ENCODE measurements at places on chromosomes 3 and 15. TPM values are rescaled to one million over a fixed set of nuclear protein-coding genes. Genes with fewer than 3 reads are reported as not detected.

The SKOR1 gene
- 0.28 TPM for polyA plus RNA-seq

The GPR149 gene
- not detected for polyA plus RNA-seq

The AEN gene
- polyA plus RNA-seq = 4.3 TPM

The KCNMB2 gene
- 14.6 TPM for polyA plus RNA-seq

The DRD3 gene
- polyA plus RNA-seq = not detected

The ATP10A gene
- polyA plus RNA-seq = 0.80 TPM

The VPS8 gene
- polyA plus RNA-seq = 33.5 TPM

The GALK2 gene
- 26.2 TPM for polyA plus RNA-seq

The MST1R gene
- 4.0 TPM for polyA plus RNA-seq

DNA sequence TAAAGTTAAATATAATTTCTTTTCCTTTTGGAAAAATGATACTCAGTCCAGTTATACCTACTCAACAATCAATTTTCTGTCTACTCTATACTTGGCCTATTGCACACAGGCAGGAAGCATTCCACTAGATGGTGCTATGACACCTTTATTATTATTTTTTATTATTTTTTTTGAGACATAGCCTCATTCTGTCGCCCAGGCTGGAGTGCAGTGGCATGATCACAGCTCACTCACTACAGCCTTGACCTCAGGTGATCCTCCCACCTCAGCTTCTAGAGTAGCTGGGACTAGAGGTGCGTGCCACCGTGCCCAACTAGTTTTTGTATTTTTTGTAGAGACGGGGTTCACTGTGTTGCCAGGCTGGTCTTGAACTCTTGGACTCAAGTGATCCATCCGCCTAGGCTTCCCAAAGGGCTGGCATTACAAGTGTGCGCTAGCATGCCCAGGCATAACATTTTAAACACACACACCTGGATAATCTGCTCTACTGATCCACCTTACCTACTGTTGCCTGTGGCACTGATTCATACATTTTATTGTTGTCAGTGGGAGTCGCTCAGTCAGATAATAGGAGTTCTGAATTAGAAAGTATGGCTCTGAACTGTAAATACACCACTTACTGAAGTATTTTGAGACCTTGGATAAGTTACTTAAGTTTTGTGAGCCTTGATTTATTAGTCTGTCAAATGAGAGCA is 56.2 kb downstream of the EIF3J start:
- DNase-seq = no peak

- DNase-seq = no peak
Measured at GRCh38 chr15:34841262-34841725, 45.9 kb upstream of the ACTC1 start.

DNA sequence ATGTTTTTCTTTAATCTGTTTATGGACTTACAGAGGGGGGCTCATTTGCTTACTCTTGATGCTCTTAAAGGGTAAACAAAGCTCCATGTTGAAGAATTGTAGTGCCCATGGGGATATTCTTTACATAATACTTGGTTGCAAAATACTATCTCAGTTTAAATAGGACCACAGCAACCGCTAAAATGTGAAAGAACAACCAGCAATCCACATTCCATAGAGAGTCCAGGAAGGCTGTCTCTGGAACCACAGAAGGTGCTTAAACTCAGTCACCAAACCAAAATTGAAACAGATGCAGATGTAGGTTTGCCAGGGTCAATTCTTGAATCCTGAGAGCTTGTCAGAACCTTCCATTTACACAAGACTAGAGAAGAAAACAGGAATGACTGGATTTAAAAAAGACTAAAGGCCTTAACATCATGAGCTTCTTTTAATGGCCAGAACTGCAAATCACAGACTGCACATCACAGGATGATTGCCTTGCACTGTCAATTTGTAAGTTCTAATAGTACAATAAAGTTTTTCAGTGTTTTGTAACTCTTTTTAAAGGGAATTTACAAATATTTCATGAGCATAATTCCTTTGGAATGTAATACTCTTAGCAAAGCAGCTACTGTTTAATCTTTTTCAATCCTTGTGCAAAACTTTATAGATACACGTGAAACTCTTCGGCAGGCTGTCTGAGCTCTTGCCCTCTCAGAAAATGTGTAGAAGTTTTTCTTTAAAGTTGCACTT is 661.6 kb downstream of the SI start:
- no peak for DNase-seq

DNA sequence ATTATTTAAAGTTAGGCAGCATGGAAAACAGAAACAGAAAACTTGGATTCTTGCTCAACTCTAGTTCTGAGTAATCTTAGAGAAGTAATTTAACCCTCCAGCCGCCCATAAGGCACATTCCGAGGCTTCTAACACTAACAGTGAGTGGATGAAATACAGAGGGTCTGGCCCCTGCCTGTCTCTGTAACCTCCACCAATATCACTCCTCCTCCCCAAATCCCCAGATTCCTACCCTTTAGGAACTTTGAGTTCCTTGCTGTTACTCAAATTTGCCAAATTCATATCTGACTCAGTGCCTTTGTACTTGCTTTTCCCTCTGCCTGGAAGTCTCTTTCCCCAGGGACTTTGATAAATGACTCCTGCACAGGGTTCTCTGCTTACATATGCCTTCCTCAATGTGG is 112.5 kb upstream of the TGFBR2 start:
- no peak for DNase-seq

DNA sequence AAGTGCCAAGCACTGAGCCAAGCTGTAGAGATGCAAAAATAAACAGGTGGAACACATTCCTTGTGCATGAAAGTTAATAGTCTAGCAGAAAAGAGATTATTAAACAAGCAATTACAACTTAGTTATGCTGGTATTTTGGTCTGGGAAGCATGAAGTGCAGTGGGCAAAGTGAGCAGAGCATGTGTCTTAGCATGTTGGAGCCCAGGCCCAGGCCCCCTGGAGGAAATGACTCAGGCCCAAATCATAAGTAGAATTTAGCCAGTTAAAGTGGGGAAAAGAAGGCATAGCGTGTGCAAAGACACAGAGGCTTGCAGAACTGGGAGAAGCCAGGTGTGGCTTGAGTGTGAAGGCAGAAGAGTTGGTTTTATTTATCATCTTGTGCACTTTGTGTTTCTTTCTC is 163.8 kb upstream of the ATP11B start:
- no peak for DNase-seq

DNA sequence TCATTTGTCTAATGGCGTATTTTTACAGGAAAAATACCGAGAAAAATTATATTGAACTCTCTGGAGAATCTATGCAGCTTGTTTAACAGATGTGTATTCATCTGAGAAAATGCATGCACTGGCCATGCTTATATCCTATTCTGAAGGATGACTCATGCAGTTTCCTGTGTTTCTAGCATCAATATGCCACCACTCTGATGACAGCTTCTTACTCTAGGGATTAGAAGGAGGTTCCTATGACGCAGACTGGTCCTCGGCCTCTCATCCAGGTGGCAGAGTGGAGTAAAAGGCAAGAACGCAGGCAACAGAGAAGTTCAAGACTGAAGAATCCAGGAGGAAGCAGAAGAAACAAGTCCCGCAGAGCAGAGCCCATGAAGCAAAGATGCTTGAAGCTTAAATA is 910.0 kb upstream of the ROBO1 start:
- no peak for DNase-seq

DNA sequence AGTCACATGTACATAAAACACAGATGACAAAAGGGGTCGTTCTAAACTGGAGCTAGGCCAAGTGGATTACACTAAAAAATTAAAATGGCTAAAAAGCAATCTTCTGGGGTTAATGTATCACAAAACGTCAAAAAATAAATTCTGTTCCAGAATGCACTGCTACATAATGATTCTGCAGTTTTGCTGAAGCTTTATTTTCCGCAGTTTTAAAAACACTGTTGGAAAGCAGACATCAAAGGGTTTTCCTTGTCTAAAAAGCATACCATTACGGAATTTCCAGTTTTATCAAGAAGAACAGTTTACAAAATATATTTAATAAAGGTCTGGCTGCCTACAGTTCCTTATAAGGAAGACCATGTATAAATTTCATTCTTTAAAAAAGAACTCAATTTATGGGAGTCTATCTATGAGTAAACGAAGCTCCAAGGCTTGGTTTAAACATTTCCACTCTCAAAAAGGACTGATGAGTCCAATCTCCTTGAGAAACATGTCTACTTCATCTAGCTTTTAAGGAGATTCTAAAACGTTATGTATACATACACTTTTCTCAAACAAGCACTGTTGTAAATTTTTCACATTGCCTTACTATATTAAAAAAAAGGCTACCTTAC is 1.3 kb downstream of the DMXL2 start:
- no peak for DNase-seq

DNA sequence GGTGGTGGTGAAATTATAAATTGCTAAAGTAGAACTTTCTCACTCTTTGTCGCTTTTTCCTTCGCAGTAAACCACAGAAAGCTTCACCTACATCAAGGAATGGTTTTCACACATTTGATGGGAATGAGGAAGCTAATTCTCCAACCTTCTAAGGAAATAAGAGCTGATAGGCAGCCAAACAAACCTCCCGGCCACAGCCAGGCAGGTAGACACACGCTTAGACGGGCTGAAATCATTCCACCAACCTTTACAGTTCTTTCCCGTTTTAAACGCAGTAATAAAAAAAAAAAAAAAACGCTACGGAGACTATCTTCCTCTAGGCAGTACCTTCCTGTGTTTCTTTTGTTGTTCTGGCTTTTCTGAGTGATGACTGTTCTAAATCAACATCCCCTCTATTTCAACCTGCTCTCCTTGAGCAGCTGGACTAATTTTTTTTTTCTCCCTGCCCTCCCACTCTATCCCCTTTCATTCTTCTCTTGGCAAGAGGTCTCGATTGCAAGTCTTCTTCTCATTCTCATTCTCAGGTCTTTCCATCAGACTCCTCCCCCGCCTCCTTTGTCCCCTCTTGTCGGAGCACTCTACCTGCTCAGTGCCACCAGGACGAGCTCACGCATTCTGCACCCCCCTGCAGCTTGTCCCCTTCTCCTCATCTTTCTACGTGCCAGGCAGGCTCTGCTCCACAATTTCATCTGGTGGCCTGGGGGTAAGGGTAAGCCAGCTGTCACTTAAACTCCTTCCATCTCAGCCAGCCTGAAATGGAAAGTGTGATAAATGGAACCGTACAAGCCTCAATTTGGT is 391.1 kb upstream of the MDFIC2 start:
- no peak for DNase-seq

All from right lung (tissue), 10 donors.